ENCODE measurements at places on chromosomes 11 and 22.

- no peak for DNase-seq
These were observed 697 bp downstream of the RNF169 start for GRCh38 chr11:74749127-74749964.

DNA sequence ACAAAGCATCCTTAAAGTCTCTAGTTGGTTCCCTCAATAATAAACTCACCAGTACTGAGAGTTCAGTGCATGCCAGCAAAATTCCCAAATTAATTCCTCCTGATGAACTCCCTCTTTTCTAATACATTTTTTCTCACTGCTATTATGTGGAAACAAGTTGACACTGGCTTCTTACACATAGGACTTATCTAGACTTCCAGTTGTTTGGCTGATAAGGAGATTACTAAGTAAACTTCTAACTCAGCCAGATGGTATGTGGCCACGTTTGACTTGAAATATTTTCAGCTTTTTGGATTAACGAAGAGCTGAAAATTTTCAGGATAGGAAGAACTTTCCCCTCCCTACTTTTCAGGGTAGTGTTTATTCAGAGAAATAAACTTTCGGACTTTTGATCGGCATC is 1154.2 kb upstream of the TENM4 start:
- no peak for DNase-seq

DNA sequence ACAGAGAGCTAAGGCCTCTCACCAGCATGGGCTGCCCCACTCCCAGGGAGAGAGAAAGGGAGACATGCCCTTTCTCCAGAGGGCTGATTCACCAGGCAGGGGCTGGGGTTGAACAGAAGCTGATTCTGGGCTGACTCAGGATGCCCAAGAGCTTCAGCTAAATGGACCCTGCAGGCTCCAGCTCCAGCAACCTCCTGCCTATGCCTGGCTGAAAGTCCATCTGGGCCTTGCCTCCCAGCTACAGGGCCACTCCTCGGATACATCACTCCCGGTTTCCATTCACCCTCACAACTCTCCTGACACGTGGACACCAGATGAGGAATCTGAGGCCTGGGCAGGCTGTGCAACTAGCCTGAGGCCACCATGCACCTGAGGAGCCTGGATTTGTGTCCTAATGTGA is 215.5 kb downstream of the BUD13 start:
- no peak for DNase-seq

DNA sequence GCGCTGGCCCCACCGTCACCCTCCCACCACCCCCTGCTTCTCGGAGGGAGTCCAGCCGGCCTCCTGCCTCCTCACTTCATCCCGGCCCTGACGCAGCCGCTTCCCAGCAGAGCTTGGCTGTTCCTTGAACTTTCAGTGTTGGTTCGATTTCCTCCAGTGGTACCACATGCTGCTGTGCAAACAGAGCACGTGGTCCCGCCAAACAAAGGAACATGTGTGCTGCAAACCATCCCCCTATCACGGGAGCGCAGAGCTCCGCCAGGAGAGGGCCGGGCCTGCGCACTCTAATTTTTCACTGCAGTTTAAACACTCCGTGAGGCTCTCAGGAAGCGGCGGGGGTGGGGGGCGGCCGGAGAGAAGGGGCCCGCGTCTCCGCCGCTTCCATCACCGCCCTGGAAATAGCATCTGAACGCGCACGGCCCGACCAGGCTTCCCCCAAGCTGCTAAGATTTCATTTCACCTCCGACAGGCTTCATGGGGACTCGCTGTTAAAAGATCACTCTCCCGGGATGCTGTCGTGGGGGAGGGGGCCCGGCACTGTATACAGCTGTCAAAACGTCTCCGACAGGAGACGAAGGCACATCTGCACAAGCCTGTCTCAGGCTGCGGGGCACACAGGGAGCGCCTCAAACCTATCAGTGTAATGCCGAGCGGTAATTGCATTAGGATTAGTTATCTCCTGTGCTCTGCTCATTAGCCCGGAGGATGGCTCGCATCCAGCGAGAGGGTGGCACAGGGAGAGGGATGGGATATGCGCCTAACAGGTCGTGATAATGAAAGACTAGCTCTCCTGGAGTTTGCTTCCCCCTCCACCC is 269.9 kb upstream of the SORL1-AS1 start:
- DNase-seq = no peak
